NCI-H82 (cell line): ENCODE measurements at places on chromosomes 3 and 15.

DNA sequence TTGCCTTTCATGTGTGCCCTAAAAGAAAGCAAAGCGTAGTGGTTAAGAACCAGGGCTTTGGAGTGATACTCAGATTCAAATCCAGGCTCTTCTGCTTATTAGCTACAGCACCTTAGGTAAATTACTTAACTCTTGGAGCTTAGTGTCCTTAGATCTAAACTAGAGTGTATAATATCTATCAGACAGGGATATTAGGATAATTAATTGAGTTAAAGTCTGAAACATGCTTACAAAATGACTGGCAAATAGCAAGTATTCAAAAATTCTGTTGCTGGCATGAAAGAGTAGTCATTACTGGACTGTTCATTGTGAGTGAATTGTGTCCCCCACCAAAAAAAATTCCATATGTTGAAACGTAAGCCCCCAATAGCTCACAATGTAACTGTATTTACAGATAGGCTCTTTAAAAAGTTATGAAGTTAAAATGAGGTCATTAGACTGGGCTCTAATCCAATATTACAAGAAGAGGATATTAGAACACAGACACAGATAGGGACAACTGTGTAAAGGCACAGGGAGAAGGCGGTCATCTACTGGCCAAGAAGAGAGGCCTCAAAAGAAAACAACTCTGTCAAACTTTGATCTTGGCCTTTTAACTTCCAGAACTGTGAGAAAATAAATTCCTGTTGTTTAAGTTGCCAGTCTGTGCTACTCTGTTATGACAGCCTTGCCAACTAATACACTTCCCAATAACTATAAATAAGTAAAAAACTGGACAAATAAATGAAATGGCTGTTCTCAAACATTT is 60.4 kb upstream of the LRRC3B start:
- peak; percentile 34 for DNase-seq

DNA sequence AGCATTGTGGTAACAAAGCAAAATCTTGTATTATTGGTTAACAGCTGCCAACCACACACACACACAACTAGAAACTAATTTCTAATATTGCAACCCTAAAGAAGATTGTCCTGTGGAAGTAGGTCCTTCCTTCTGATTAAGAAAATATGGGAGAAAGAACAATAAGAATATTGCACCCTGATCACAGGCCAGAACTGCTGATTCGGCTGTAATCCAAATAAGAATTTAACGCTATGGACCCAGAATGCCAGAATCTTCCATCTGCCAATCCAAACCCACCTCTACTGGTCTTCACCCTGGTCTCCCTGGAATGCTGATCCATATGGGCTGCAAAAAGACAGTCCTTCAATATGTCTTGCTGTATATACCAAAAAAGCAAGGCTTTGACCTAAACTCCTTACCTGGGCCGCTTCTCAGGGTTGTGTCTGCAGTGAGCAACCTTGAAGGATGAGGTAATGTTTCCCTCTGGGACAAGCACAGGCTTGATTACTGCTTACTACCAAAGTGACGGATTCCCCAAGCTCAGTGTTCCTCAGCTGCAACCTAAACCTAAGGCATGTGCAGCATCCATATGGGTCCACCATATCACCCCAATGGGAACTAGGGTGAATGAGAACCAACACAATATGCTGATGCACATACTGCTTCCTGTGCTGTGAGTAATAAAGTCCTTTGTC is 8.0 kb downstream of the CCDC14 start:
- DNase-seq, result no peak

GRCh38 chr3:176097027-176097426 is 1100.3 kb downstream of the TBL1XR1 start:
- DNase-seq, result no peak

DNA sequence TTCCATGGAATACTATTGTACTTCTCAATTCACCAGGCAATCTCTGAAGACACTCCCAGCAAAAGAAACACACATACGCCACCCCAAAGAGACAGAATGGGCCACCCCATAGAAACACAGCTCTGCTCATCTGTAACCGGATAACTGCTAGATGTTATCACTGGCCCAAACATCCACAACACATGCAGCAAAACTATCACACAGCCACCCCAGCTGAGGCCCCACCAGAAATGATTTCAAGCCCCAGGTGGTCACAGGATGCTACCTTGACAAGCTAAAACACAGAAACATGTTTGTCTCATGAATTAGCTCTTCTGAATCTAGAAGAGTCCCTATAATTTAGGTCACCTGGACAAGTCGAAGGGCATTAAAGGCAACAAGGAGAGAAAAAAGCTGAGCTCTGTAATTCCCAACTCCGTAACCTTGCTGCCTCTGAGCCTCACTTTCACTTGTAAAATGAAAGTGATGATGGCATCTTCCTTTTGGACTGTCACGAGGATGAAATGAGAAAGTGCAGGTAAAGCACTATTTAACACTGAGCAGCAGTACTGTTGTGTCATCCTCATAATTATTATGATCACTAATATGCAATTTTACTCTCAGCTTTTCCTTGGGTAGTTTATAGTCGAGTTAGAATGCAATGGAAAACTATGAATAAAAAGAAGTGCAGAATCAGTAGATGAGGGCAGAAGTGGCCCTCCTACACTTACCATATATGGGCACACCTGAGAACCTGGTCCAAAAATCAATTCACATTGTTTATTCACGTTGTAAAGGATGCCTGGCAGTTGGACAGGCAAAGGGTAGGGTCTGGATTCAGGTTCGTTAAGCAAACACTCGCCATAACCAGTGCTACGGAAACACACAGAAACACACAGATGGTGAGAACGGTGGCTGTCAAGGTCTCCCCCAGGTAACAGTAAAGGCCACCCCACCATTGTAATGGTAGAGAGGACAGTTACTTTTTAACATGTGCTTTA is 38.6 kb downstream of the ADAMTS9 start:
- DNase-seq, result no peak

- DNase-seq, result no peak
These were observed 14.6 kb upstream of the FAM107A start for GRCh38 chr3:58591517-58592510.

- DNase-seq, result no peak
These were observed 30.9 kb downstream of the CYP8B1 start for GRCh38 chr3:42844815-42845214.

GRCh38 chr3:17157713-17158112 is 273.0 kb downstream of the PLCL2 start:
- no peak for DNase-seq

DNA sequence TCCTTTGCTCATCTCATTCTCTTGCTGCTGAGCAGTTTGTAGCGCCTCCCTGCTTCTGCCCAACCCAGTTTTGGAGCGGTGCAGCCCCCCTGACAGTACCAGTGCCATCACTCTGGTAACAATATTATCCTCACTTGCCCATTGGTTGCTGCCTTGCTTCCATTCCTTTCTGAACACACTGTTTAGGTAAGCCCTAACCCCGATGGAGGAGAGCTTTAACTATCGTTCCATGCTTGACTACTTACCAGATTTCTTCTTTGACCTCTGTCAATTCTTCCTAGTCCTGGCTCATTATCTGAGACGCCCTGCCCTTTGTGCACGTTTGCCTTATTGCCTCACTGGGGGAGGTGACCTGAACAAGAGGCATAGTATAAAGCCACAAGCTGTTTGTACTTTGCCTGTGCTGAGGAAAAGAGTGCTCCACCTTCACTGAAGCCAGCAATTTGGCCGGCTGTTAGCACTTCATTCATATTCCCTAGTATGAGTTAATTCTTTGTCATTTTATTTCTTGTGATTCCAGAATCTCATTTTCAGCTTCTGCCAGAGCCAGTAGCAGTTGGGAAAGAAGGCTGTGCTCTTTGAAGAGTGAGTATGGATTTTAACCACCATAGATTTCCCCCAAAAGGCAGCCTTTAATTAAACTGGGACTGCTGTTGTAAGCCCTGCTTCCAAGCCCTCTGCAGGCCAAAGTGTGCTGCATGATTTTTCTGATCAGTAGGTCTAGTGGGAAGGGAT is 11.9 kb downstream of the ABHD6 start:
- DNase-seq, result no peak

GRCh38 chr3:116579840-116580239 is 129.7 kb upstream of the TUSC7 start:
- DNase-seq, result peak; percentile 13

DNA sequence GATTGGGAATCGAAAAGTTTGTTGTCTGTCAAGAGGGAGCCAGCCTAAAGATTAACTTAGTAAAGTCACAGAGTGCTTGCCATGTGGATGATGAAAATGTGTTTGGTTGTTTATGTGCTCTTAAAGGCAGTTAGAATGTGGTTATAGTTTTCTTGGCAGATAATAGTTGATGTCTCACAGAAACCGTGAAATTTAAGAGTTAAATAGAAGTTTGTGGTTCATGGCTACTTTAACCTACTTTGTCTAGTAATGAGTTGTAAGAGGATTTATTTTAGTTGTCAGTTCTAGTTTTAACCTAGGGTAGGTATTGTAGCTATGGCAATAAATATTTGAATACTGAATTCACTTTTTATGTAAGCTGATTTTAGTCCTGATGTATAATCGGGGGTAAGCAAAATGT is 36.4 kb upstream of the EIF3J start:
- DNase-seq, result no peak

- no peak for DNase-seq
These were observed 145.1 kb downstream of the TNIK start for GRCh38 chr3:171315101-171315500.

GRCh38 chr3:62582495-62583172 is 209.3 kb upstream of the FEZF2 start:
- DNase-seq, result no peak

GRCh38 chr3:123337948-123338619 is 110.8 kb downstream of the ADCY5 start:
- no peak for DNase-seq

DNA sequence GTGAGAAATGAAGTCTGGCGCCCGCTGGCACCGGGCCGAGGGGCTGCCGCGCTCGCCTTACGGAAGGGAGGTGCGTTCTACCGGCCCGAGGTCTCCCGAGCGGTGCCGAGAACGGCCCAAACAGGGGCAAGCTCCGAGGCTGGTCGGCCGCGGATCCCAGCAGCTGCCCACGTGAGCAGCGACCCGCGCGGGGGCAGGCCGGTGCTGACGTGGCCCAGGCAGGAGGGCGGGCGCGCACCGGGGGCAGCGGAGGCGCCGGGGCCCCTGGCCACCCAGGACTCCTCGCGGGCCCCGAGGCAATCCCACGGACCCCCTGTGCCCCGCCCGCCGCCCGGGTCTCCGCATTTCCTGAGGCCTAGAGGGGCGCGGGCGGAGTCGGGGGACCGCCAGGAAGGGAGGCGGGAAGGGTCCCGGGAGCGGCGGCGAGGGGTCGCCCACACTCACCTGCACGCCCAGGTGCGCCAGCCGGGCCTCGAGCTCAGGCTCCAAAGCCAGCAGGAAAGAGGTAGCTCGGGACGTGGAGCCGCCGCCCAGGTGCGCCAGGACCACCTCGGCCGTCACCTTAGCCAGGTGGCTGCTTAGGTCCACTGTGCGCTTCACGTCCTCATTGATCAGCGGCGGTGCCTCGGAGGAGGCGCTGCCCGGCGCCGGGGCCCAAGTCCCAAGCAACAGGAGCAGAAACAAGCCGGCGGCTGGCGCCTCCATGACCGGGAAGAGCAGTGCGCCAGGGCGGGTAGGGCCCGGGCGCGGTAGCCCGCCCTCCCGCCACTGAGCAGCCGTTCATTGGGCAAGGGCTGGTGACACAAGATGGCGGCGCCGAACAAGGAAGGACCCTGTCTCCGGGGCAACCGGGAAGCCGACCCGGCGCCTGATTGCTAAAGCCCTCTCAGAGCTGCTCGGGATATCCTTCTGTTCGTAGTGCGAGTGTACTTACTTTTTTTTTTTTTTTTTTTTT is at the start of gene RPN1:
RPN1 (minus strand) TSS at position 723 of the 955 bp plus-strand sequence; CDS start at position 705, 18 bp downstream.
- DNase-seq, result peak; percentile 98

GRCh38 chr15:79036323-79036722 is 54.3 kb downstream of the RASGRF1 start:
- no peak for DNase-seq

DNA sequence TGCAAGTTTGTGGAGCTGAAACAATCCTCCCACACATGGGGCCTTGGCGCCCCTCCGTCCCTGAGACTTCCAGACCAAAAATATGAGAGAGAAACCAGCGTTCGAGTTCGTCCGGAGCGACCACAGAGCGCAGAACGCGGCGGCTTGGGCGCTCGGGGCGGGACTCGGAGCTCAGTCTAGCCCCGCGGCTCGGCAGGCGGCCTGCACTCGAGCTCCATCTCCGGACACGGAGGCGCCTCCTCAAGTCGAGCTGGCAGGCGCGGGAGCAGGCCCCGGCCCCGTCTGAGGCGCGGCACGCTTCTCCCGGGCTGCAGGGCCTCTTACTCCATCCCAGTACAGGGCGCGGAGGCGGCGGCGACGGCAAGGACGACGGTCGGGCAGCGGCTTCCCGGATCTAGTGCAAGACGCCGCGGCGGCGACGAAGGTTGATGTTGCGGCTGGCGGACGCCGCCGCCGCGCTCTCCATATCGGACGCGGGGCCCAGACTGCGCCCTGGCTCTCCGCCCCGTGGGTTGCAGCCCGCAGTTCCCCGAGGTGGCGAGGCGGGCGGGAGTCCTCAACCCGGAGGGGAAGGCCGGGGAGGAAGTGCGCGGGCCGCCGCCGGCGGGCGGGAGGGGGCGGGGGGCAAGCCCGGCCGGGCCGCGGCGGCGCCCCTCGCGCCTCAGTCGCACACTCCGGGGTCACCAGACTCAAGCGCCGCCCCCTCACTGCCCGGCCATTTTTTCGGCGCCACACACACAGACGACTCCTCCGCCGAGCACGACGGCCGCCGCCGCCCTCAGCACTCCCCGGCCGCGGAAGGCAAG is 674 bp downstream of the MSL2 start:
- DNase-seq, result peak; percentile 87
